ENCODE measurements at places on chromosomes 2 and 18. TPM values are rescaled to one million over a fixed set of nuclear protein-coding genes. Genes with fewer than 3 reads are reported as not detected.

ITGA4 gene
- total RNA-seq, result 22.4 TPM

SULT1C2 gene
- total RNA-seq, result not detected

CHAC2 gene
- 5.8 TPM for total RNA-seq

SNTG2 gene
- total RNA-seq, result not detected

EIPR1 gene
- 34.6 TPM for total RNA-seq

COMMD1 gene
- 34.8 TPM for total RNA-seq

GAREM1 gene
- total RNA-seq, result 1.9 TPM
